ENCODE measurements at places on chromosomes 6 and 20.

DNA sequence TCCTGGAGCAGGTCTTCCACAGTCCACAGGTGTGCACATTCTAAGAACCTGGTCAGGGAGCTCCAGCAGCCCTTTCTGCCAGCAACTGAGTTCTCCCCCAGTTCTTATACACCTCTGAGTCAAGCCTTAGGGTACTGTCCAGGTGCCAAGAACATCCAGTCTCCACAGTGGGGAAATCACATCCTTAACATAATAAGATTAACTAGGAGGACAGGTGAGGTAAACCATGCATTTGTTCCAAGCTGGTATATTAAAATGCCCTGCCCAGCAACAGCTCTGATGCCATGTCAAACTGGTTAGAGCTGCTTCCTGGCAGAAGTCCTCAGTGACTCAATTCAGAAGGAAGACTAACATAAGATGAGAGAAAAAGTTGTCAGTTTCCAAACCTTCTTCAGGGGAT lies 303.9 kb upstream of the SGK1 start:
- DNase-seq = no peak

GRCh38 chr6:169224185-169224695 lies 29.4 kb downstream of the THBS2 start:
- DNase-seq = no peak

GRCh38 chr6:117829594-117830319 lies 77.3 kb upstream of the SLC35F1 start:
- peak; percentile 5 for DNase-seq

DNA sequence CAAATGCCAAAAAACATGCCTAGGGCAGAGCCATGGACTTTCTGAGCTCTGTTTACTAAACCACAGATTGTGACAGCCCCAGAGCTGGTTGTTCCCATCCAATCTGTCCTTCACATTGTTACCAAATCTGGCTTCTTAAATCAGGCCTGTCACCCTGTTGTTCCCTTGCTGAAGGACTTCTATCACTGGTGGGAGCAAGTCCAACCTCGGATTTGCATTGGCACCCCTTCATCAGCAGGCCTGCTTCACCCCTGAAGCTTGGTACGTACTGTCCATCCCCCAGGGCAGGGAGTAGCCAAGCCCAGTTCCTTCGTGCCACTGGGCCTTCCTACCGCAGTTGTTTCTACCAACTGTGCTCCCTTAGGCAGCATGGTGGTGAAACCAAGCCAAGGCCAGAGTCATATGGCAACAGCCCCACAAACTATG lies 357.3 kb upstream of the JARID2 start:
- DNase-seq = no peak

DNA sequence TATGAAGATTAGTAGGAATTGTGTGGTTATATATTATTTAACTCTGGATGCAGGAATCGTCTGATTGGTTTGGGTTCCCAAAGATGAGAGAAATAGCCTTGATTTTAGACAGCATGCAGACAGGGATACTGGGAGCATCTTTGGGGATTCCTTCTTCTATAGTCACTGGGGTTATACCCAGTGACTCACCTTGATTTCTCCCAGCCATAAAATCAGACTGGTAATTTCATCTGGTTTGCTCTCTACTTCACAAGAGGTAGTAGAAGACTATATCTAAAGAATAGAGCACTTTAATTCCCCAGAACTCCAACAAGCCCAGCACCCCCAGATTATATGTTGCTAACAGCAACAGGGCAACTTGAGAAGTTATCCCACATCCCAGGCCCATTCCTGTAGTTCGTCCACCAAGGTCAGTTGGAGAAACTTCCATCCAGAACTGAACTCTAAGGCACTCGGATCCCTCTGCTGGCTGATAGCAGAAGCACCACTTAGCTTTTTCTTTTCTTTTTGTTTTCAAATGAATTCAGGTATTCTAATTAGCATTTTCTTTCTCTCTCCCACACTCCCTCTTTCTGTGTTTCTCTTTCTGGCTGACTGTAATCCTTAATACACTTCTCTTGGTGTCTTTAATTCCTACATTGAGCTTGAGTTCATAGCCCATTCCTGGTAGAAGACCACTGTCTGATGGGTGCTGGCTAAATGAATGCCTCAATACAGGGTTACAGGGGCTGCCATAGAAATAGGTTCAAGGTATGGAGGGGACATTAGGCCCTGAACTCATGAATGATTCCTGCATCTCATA lies 20.4 kb upstream of the EFHC1 start:
- DNase-seq = peak; percentile 64

DNA sequence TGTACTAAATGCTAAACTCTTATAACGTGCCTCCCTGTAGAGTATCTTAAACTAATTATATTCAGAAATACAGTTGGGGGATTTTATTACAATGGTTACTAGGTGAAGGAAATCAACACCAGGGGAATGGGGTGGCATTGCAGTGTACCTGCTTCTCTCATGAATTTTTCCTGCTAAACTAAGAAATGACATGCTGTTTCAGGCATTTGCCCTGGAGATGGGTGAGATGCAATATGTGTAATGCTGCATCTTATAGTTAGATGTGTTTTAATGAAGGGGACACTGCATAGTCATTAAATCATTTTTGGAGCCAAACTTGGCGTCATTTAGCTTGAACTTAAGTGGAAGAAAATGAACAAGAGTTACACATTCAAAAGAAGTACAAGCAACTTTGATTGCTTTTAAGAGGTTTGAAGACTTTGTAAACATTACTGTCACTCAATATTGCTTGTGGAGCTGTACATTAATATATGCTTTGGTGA lies 4.3 kb downstream of the EYA4 start:
- peak; percentile 30 for DNase-seq

DNA sequence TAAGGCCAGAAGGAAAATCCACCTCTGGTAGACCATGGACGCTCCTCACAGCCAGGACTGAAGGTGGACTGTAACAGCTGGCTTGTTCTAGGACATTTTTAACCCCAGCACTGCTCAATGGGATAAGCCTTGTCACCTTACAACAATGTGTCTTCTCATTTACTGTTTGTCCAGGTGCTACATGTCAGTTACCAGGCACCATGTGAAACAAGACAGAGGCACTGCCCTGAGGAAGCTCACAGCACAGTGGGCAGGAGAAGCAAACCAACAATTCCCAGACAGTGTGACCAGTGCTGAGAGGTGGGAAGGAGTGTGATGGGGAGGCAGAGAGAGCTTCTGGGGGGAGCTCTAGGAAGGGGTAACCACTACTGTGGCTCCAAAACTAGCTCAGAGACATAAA lies 10.7 kb downstream of the SNHG17 start:
- no peak for DNase-seq

DNA sequence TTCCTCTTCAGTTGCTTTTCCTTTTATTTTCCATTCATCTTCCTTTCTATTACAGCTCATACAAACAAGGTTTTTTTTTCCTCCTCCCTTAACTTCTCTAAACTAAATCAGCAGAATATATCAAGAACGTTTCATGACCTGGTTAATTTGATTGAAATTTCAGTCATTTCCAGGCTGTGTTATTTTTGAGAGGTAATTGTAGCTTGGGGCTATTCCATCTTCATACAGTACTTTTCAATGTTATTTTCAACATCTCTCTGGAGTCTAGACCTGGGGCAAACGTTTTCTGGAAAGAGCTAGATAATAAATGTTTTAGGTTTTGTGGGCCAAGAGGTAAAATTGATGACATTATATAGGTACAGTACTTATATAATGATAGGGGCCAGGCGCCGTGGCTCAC lies 4.0 kb upstream of the SLC23A2 start:
- no peak for DNase-seq

- no peak for DNase-seq
Observed at GRCh38 chr20:49868964-49869363, 46.4 kb downstream of the SPATA2 start.

- DNase-seq = no peak
Observed at GRCh38 chr6:126266664-126267063, 73.3 kb upstream of the CENPW start.

DNA sequence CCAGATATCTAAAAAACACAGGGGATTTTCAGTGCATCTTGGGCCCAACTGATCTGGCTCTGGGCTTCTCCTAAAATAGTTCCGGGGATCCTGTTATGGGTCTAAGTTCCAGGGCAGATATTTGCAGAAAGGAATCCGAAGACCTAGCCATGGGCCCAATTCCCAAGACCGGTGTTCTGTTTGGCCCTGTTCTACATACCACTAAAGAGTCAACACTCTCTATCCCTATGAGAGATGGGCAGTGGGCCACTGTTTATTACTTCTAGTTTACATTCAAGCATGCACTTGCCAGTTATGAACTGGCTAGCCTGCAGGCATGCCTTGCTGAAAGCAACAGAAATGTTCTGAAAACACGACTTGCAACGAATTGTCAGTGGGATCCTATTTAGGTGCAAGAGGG lies 87.4 kb upstream of the PLCB4 start:
- no peak for DNase-seq

GRCh38 chr20:10747019-10747418 lies 73.2 kb upstream of the JAG1 start:
- DNase-seq = no peak

- no peak for DNase-seq
Observed at GRCh38 chr6:46956409-46956808, 34.7 kb upstream of the ADGRF5 start.

DNA sequence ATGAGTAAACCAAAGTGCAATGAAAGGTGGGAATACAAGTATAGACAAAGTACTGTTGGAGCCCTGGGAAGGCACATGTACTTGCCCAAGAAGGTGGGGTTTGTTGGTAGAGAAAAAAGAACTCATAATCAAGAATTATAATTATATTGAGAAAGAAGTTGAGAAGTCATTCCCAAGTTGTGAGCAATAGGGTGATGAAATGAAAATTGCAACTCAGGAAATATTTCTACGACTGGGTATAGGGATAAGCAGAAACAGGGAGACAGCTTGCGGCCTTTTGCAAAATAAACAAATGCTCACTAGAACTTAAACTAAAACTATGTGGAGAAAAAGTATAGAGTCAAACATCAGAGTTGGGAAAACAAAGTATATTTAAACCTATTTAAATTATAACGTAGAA lies 250.7 kb upstream of the FAM83B start:
- DNase-seq = peak; percentile 71

- DNase-seq = no peak
Observed at GRCh38 chr6:142827991-142828390, 117.0 kb downstream of the HIVEP2 start.

- DNase-seq = no peak
Observed at GRCh38 chr20:63118303-63119120, 97.4 kb downstream of the YTHDF1 start.

GRCh38 chr6:157143171-157143889 lies 180.0 kb downstream of the TMEM242 start:
- peak; percentile 85 for DNase-seq

DNA sequence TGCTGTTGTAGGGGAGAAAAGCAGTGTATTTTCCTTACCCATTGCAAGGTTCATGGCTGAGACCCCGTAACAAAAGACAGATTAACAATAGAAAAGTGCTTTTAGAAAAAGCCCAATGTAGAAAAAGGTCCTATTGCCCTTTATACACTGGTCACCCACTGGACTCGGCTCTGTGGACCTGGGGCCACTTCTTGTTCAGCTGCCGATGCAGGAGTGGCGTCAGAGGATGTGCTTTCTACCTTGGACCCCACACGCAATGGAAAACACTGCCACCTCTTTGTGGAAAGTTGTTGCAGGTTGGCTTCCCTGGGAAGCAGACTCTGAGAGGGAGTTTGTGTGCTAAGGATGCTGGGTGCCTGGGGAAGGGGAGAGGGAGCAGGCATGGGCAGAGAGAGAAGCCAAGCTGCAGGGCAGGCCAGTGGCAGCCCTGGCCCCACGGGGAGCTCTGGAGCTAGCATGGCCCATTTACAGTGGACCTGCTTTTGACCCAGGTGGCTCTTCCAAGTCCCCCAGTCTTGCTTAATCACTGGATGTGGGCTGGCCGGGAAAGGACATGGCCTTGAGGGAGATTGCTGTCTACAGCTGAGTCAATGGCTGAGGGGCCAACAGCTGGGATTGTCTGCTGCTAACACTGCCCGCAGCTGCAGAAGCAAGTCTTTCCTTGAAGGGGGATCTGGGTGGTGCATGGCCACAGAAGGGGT lies 142.9 kb downstream of the CDC5L start:
- DNase-seq = no peak

- no peak for DNase-seq
Observed at GRCh38 chr6:1400126-1400850, 10.9 kb downstream of the FOXF2 start.

- DNase-seq = no peak
Observed at GRCh38 chr6:128168244-128168643, 267.4 kb upstream of the THEMIS start.

DNA sequence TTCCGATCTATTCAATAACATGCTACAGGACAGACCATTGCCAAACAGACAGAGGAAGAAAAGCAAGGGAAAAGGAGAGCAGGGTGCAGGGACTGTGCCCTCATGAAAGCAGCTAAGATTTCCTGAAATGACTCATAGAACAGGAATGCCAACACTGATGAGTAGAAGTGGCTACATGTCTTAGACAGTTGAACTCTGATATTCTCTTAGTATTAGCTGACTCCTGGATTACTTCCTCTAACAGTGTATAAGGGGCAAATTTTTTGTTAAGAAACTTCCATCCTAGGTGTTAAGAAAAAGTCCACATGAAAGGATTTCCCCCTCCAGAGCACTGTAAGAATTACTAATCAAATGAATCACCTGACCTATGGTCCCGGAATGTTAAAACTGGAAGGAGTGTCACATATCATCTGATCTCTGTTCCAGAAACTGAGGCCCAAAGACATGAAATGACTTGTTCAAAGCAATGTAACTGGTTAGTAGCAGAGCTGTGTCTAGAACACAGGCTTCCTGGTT lies 224.9 kb downstream of the IBTK start:
- peak; percentile 90 for DNase-seq

GRCh38 chr6:135798751-135799515 lies 52.6 kb upstream of the PDE7B start:
- no peak for DNase-seq

DNA sequence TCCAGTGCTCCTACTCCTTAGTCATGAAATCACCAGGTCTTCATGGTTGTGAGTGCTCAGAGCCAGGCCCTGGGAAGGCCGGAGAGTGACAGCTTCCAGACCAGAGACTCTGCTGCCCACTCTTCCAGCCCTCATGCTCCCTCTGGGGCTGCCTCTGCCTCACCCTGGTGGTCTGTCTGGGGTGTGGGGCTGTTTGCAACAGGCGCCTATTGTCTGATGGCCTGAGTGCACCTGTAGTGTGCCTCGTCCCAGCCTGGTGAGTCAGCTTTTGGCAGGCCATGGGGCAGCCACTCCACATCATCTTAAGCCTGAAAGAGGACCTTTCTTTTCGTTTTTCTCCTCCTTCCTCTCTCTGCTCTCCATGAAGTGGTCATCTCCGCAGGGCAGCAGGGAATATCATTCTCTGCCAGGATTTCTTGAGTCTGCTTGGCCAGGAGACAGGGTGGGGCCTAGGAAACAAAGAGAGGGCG lies 173.8 kb downstream of the VEGFA start:
- DNase-seq = no peak

DNA sequence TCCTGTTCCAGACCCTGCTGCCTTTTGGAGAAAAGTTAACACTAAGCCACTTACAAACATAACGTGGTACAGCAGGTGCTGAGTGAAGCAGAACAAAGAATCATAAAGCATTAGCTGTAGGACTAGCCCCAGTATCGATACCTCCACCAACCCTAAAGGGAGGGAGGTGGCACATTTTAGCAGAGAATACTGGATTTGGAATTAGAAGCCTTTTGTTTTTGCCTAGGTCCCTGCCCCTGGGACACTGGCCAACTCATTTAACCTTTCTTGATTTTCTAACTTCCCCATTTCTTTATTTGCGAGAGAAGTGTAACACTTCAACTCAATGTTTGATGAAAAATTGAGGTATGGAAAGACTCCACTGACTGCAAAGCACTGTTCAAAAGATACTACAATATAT lies 93.5 kb downstream of the B3GAT2 start:
- no peak for DNase-seq
